GM13977 (cell line): ENCODE measurements at places on chromosomes 4 and X.

GRCh38 chrX:28888416-28888815, 301.2 kb downstream of the IL1RAPL1 start:
- no peak for DNase-seq

GRCh38 chrX:139889760-139890159, 43.1 kb downstream of the ATP11C start:
- no peak for DNase-seq

DNA sequence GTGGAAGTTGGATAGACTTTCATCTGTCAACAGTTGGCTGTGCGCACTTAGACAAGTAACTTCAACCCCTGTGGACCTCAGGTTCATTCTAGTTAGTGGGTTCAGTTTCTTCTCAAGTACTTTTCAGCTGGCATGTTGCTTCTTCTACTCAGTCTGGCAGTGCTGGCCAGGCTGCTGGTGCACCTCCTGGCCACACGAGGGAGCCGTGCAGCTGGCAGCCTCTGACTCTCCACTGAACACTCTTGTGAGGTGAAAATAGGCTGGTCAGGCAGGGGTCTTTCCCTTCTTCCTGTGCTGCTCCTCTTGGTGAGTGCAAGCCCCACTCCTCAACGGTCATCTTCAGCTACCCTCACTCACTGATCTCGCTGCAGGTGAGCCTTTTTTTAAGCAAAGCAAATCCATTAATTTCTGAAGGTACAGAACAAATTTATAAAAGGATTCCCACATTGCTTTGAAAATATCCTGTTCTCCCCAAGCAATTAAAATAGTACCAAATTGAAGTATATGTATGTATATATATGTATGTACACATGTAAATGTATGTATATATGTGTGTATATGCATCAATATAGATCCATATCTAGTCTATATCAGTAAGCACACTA, 30.6 kb downstream of the LONRF3 start:
- DNase-seq, result peak; percentile 60

GRCh38 chr4:102826105-102826889, 1.1 kb downstream of the UBE2D3 start:
- no peak for DNase-seq

GRCh38 chr4:125368146-125368545, 53.4 kb downstream of the FAT4 start:
- no peak for DNase-seq

- DNase-seq, result no peak
Measured at GRCh38 chrX:54288968-54289367, 68.9 kb downstream of the WNK3 start.

GRCh38 chrX:9357518-9358114, 107.2 kb upstream of the TBL1X start:
- DNase-seq, result no peak

- no peak for DNase-seq
Measured at GRCh38 chrX:123185721-123186120, 1.6 kb downstream of the GRIA3 start.

GRCh38 chr4:138919094-138919936, 96.3 kb upstream of the NOCT start:
- no peak for DNase-seq

DNA sequence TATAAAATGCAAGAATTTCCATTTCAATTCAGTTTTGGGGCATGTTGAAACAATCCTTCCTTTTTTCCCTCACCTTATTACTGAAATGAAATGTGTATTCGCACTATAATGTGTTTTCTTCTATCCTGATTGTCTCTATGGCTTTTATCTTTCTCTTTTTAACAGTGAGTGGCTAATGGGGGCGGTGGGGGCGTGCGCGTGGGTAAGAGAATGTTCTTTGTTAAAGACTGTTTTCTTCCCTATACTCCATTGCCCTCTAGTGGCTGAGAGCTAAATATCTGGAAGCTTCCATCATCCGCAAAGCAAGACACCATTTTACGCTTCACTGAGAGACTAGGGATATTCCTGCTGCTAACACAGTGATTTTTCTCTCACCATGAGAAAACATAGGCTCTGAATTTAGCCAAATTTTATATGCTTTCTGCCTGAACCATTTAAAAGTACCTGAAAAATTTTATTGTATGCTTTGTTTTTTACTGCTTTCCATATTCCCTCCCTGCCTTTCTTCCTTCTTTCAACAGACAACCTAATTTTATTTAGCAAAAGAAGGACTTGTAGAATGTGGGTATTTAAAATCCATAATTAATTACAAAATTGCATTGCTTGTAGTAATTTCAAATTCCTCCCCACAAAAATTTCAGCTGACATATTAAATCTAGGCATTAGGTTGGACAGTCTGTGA, 194.0 kb downstream of the GASK1B start:
- DNase-seq, result peak; percentile 44

- no peak for DNase-seq
Measured at GRCh38 chr4:69497886-69498395, 2.2 kb upstream of the UGT2B4 start.

DNA sequence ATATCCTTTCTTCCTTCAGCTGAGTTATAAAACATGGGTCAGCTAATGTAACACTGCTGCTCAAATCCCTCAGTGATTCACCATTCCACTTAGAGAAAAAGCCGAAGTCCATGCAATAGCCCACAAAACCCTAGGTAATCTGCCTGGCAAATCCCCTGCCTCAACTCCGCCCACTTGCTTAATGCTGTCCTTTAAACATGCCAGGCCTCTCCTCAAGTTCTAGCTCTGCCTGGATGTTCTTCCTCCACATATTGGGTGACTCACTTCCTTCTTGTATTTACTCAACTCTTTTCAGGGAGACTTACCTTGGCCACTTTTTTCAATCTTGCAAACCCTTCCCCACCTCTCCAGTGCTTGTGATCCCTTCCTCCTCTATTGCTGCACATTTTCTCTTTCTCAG, 89.8 kb downstream of the EMCN start:
- no peak for DNase-seq

DNA sequence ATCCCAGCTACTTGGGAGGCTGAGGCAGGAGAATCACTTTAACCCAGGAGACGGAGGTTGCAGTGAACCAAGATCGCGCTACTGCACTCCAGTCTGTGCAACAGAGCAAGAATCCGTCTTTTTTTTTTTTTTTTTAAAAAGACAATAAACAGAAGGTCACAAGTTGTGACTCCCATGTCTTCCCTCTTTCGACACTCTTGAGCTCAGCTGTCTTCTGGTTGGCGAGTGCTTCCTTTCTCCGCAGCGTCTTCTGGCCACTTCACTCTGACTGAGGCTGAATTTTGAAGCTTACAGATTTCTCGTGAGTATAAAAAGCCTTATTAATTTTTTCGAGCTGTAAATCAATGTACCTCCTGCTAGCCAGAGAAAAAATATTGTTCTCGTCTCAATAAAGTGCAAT, 124.9 kb downstream of the STOX2 start:
- DNase-seq, result no peak

DNA sequence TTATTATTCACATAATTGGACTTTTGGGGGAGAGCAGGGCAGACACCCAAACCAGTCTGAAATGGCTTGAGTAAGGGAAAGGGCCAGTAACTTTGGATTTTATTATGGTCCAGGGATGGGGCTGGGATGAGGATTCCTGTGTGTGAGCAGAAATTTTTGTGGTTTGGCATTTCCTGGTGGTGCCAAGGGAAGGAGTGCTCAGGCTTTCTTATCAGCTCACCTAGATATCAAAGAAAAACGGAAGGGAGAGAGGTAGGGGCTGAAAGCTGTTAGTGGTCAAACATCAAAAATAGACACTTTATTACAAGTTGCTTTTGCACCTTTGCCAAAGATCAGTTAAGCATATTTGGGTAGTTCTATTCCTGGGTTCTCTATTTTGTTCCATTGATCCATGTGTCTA, 128.5 kb upstream of the DIPK2B start:
- DNase-seq, result no peak

- peak; percentile 35 for DNase-seq
Measured at GRCh38 chrX:115949900-115950822, 220.4 kb upstream of the AGTR2 start.

- DNase-seq, result no peak
Measured at GRCh38 chrX:625137-625691, 5.4 kb upstream of the SHOX start.

GRCh38 chr4:3512279-3512678, 19.9 kb downstream of the LRPAP1 start:
- no peak for DNase-seq

- no peak for DNase-seq
Measured at GRCh38 chrX:47497271-47497888, 14.4 kb upstream of the ZNF41 start.

- no peak for DNase-seq
Measured at GRCh38 chr4:75549019-75549418, 6.8 kb upstream of the ODAPH start.

DNA sequence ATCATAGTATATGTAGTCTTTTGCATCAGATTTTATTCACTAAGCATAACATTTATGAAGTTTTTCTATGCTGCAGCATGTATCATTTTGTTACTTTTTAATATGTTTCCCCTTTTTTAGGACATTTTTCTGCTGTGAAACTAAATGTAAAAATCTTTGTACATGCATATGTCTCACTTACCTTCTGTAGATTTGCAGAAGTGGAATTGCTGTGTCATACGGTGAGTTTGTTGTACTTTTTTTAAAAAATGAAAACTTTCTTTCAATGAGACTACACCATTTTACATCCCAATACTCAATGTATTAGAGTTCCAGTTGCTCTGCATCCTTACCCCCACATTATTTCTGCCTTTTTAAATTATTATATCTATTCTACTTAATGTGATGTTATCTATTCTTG, 868.9 kb downstream of the PDHA2 start:
- no peak for DNase-seq

- no peak for DNase-seq
Measured at GRCh38 chr4:2762048-2762447, 5.9 kb upstream of the TNIP2 start.

DNA sequence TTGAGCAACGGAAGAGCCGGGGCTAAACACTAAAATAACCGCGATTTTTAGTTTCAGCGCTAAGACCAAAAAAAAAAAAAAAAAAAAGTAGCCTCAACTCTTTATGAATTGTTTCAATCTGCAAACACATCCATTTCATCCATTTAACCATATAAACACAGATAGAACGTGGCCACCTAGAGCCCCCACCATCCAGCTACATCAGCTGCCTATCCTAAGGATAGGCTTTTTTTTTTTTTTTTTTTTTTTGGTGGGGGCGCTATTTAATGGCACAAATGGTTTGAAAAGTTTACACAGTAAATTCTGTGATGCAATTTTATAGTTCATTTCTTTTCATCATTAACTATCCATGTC, 492 bp upstream of the HDAC8 start:
- DNase-seq, result no peak

GRCh38 chrX:41265615-41266014, 68.3 kb upstream of the DDX3X start:
- no peak for DNase-seq

DNA sequence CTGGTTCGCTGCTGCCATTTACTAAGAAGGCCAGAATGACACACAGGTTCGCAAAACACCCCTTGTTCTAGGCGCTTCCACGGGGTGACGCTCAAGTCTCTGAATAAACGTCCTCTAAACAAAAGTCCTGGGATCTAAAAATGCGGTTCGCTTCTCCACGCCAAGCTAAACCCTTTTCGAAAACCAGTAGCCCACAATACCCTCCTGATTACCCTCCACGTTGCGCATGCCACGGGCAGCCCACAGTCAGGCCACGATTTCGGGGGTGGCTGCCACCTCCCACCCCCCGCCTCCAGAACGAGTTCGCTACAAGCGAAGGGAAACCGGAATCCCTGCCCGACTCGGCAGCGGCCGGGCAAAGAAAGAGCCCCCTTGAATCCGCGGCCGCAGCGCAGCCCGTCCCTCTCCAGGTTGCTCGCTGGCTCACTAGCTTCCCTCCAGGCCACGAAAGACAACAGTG, 423 bp downstream of the RPL39 start:
- no peak for DNase-seq

DNA sequence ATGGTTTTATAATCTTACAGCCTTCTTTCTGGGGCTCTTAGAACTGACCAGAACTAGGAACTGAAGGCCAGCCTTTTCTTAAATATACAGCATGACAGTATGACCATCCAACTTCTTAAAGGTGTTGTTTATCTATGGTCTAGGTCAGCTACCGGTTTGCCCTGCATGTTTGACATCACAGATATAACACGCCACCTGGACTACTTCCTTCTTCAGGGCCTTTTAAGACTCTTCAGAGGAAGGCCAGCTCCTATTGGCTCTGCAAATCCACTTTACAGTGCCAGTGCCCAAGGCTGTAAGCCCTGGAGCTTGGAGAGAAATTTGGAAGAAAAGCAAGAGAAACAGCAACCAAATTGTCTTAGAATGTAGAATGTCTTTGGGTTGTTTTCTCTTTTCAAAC, 185.5 kb downstream of the MGST2 start:
- no peak for DNase-seq

DNA sequence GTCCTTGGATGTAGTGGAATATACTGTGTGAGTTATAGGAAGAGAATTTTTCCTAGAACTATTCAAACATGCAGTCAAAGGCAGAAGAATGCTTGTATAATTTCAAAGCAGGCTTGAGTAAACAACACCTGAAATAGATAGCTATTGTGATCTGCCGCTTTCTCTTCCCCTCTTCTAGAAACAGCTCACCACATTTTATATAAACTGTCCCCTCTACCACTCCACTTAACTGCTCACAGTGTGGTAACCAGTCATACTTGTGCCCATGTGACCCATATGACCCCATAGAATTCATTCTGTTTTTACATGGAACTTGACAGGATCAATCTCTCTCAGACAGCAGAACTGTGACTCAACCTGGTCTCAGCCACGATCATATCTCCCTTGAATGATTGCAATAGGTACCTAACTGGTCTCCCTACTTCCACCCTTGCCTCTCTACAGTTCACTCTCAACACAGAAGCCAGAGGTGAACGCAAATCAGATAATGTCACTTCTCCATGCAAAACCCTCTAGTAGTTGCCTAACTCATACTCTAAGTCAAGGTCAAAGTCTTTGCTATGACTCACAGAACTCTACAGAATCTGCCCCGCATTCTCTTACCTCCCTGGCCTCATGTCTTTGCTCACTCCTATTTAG, 85.6 kb upstream of the EFHC2 start:
- DNase-seq, result no peak

- no peak for DNase-seq
Measured at GRCh38 chr4:16544869-16545268, 318.6 kb upstream of the TAPT1 start.

DNA sequence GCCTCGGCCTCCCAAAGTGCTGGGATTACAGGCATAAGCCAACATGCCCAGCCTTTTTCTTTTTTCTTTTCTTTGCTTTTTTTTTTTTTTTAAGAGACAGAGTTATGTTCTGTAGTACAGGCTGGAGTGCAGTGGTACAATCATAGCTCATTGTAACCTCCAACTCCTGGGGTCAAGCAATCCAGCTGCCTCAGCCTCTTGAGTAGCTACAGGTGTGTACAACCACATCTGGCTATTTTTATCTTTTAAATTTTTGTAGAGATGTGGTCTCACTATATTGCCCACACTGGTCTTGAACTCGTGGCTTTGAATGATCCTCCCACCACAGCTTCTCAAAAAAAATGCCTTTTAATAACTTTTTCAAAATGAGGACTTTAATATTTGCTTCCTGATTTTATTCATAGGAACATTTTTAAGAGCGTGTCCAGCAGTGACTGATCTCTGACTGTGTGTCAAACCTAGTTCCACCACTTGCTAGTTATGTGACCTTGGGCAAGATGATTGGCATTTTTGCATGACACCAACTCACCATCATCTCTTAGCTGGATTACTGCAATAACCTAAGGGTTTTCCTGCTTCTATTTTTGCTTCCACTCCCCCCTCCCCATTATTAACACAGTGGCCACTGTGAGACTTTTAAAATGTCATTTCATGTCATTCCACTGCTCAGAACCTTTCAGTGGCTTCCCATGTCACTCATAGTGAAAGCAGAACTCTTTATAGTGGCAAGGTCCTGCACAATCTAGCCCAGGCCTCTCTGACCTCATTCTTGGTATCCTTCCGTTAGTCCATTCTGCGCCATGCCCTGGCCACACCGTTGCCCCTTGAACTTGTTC, 4.5 kb upstream of the TNIP3 start:
- DNase-seq, result peak; percentile 48
